Activated T-cell treated with anti-CD3 and anti-CD28 coated beads, Interleukin-2, amount 50 U/mL, for 72 hours (primary cell): ENCODE measurements at places on chromosomes 2 and 18.

DNA sequence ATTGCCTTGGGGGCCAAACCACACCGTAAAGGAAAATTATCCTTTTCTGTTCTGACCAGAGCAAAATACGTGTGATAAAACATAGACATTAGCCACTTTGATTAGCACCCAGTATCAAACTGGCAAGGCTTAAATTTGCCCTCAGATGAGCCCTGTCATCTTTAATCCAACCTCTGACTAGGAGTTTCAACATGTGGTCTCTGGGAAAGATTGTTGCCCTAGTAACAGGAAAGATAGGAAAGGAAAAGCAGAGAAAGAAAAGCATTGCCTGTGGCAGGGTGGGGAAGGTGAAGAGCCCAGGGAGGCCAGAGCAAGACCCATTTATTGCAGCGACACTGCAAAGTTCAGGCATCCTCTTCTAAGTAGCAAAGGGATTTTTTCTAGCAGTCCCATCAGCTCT is 181.5 kb upstream of the SCN7A start:
- DNase-seq: no peak

GRCh38 chr2:151669585-151670081 is 64.6 kb downstream of the NEB start:
- peak; percentile 1 for DNase-seq

DNA sequence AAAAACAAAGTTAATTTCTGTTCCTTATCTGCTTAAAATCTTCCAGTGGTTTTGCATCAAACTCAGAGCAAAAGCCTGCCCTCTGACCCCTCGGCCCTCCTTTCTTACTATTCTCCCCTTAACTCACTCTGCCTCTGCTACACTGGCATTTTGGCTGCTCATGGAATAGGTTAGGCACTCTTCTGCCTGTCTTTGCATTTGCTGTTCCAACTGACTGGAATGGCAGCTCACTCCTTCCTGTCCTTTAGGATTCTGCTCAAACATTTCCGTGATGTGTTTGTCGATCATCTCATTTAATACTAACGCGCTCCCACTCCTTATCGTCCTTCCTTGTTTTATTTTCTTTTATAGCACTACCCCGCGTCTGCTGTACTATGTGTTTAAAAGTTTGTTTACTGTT is 815 bp downstream of the CEBPZ start:
- no peak for DNase-seq

- no peak for DNase-seq
Measured at GRCh38 chr18:45957100-45957499, 10.0 kb downstream of the EPG5 start.

DNA sequence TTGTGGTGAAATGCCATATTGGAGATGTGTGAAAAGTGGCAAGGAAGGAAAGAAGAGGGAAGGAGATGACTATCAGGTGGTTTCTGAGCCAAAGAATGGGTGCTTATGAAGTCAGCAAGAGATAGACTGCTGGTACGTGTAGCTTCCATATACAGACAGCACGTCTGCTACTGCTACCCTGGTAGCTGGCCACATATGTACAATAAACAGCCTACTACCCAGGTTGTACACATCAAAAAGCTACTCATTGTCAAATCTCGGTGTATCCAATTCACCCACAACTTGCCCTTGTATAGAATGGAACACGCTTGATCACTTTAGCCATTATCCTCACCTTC is 761.8 kb downstream of the LRRTM4 start:
- no peak for DNase-seq

DNA sequence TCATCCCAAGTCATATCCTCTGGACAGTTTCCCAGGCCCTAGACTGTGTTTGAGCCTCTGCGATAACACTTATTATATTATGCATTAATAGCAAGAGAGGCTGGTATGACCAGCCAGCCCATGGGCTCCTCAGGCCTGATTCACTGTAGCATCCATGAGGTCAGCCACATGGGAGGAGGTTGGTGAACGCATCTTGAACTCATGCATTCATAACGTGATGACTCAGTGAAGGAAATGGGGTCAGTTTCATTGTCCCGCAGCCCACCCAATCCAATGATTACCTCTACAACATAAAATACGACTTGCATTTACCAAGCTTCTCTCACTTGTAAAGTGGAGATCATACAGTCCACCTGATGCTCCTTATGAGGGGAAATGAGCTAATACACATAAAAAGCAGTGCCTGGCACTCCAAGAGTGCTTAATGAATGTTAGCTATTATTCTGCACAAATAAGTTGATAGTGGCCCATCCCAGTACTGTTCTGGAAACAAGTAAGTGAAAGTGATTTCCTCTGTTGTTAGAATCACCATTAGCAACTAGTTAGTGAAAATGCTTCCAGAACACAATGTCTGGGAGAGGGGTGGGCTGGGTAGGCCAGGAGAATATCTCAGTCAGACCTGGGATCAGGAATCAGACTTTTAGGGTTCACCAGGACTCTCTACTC is 46.1 kb upstream of the CELF4 start:
- no peak for DNase-seq

- DNase-seq: peak; percentile 30
Measured at GRCh38 chr2:238160206-238161129, 1.7 kb downstream of the ERFE start.

- no peak for DNase-seq
Measured at GRCh38 chr18:11880586-11881304, 27.4 kb downstream of the MPPE1 start.

DNA sequence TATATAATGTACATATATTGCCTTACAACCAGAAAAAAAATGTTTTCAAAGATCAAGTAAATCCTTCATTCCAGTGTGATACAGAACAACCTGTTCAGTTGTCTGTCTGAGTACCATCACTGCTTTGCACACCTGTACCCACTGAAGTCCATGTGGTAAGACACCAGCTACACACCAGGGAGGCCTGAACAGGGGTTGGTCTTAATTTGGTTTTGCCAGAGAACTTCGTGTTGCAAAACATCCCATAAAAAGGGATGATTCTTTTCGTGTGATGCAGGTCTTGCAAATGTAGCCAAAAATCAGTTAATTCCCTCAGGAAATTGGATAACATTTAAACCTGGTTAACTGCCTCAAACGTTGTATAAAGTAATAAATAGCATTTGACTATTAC is 73.7 kb upstream of the SLC1A4 start:
- DNase-seq: no peak

- no peak for DNase-seq
Measured at GRCh38 chr18:21262979-21263378, 20.9 kb downstream of the GREB1L start.

DNA sequence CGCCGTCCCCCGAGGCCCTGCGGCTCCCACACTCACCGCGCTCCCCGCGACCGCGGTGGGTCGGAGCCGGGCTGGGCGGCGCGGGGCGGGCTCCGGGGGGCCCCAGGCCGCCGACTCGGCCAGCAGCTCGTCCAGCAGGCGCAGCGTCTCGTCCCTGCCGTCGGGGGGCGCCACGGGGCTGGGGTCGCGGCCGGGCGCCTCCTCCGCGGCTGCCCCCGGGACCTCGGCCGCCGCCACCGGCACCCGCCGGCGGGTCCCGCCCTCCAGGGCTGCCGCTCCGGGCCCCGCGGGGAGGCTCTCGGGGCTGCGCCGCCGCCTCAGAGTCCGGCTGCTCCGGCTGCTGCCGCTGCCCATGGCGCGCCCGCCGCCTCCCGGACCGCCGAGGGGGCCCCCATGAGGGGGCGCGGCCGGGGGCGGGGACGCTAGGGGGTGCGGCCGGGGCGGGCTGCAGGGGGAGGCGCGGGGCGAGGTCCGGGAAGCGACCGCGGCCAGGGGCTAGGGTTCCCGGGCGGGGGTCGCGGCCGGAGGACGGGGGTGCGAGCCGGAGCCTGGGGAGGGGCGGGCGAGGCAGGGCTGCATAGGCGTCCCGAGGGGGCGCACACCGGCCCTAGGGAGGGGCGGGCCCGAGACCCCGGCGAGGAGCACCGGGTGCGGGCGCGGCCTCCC is at the start of gene CYS1:
Gene CYS1 (minus strand): TSS at position 542 of the 666 bp plus-strand sequence. CDS start 188 bp downstream, at position 354.
- peak; percentile 40 for DNase-seq

GRCh38 chr2:239163688-239164334 is 237.0 kb downstream of the HDAC4 start:
- no peak for DNase-seq

GRCh38 chr18:48330016-48330991 is 78.9 kb downstream of the ZBTB7C start:
- no peak for DNase-seq

GRCh38 chr2:61720911-61721310 is 132.9 kb downstream of the FAM161A start:
- DNase-seq: no peak
